Activated CD4-positive, CD25-positive, alpha-beta regulatory T cell treated with anti-CD3 and anti-CD28 coated beads, Interleukin-2, amount 50 U/mL, for 16 hours (primary cell): ENCODE measurements at places on chromosomes 6 and 20.

DNA sequence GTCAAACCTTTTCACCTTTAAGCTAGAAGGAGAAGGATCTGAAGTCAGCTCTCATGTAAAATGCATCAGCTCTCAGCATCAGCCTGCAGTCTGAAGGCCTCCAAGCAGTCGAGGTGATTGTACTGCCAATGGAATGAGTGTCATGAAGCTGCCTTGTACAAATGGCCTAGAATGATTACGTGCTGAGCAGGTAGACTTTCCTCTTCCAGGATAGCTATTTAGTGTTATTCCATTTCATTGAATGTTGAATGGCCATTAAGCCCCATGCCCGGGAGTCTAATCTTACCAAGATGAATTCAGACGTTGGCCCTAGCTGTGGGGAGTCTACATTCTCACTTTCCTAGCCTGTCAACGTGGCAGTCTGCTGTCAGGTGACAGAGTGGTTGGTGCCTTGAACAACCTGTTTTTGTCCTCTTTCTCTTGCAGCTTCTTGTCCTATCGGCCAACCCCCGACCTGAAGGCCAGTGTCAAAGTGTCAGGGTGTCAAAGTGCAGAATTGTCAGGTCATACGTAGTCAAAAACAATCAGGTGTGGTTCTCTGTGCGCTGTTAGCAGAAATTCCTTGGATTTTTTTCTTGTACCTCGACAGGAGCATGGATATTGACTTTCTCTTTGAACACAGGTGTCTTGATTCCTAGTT lies 95.2 kb upstream of the TIAM2 start:
- no peak for DNase-seq

DNA sequence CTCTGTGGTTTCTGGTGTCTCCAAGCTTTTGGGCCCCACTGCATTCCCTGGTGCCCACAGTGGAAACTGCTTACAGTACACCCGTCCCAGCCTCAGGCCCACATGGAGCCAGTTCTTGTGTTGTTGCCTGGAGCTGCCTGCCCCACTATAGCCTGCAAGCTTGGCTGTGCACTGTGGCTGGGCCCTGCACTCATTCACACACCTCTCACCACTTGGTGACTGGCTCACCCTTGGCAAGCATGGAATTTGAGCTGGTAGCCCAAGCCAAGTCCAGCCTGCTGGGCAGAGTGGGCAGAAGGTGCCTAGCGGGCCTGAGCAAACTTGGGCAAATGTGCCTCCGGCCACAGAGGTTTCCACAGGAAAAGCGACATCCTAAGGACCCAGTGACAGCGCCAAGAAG lies 472.3 kb downstream of the MMUT start:
- DNase-seq: no peak

DNA sequence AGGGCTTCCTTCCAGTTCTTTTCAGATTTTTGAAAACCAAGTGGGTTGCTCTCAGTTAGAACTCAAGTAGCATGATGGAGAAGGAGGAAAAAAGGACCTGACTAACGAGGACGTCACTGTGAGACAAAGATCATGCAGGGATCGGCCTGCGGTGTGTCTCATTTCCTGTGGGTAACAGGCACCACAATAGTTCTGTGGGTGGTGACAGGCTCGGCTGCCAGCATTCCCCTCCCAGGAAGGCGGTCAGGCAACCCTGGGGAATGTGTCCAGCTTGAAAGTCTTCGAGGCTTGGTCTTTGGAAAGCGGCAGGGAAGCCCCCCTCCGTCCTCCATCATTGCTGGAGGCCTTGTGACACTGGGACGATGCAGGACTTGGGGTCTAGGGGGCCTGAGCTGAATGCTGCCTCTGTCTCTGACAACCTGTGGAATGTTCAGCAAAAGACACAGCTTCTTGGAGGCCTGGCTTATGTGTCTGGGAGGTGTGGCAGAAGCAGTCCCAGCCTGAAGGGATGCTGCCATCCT lies 121.0 kb downstream of the BCAS1 start:
- peak; percentile 44 for DNase-seq

- DNase-seq: no peak
These were observed 81.9 kb upstream of the CEP162 start for GRCh38 chr6:84309336-84309735.

- DNase-seq: no peak
These were observed 72.6 kb downstream of the SHPRH start for GRCh38 chr6:145891565-145891964.

DNA sequence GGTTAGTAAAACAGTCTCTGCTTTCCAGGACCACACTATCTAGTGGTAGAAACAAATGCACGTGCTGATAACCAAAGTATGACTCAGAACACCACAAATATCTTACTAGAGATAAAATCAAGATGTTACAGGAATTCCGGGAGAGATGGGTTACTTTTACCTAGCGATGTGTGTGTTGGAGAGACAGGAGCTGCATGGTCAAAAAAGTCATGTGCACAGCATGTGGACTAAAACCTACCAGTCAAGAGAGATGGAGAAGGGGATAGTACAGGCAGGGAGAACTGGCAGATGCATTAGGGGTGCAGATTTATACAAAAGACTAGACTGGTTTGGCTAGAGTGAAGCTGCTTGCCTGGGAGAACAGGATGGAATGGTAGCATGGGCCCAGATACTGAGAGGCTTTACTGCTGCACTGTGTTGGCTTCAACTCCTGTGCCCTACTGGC lies 75.3 kb upstream of the MRAP2 start:
- DNase-seq: no peak

DNA sequence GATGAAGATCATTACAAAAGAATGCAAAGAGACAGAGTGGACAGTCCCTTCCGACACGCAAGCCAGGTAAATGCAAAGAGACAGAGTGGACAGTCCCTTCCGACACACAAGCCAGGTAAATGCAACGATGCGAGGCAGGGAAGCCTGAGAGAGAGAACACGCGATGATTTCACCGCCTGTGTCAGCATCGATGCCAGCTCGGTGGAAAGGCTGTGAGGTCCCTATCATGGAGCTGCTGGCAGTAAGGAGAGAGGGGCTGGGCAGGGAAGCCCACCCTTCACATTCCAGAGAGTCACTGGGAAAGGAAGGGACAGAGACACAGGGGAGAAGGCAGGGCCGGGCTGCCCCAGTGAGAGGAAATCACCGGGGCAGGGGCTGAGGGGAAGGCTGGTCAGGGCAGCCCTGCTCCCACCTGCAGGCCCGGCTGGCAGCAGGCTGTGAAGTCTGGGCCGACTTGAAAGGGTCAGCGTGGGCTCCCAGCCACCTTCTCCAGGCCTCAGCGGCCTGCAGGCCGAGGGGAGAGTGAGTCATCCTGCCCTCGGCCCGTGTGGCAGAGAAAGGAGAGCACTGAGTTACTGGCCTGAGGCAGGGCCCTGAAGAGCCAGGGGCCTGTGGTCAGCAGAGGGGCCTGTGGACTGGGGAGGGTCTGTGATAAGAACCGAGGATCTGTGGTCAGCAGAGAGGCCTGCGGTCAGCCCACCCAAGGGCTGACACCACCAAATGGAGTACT lies 80.4 kb downstream of the DACT2 start:
- DNase-seq: no peak

DNA sequence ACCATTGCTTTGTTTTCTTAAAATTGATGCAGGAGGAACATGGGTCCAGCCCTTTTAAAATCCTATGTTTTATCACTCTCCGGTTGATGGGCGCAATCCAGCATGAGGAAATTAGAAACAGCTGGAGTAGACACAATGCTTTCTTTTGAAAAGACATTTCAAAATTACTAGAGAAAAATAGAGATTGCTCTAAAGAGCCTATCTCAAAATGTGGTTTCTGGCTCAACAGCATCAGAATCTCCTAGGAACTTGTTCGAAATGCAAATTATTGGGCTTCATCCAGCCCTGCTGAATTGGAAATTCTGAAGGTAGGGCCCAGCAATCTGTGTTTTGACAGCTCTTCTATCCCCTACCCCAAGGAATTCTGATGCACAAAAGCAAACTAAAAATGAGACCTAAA lies 190.8 kb upstream of the BMP2 start:
- DNase-seq: no peak

DNA sequence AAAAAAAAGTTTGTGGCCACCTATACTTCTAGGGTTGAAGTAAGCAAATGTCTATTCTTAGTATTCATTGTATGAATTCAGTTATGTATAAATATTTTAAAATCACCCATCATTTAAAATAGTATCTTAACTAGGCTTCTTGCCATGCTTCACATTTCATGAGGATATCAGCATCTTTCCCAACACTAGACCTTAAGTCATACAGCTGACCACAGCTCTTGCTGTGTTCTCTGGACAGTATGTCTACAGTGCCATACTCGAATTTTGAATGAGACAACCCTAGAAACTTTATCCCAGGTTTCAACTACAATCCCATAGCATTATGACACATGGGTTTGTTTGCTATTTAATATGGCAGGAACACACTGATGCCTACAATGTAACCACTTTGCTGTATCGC lies 5.2 kb downstream of the TXNDC5 start:
- no peak for DNase-seq

DNA sequence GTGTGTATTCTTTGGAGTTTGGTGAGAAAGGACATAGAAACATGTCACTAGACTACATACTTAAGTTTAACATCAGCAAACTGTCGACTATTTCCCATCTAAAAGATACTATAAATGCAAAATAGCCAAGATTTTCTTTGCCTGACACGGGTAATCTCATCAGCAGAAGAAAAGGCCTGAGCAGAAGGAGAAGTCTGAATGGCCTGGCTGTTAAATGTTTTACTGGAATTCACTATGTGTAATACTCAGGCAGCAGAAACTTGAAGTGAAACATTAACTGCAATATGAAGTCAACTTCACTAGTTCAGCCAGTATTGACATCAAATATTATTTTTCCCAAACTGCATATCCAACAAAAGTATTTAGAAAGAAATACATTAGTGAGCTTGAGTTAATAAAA lies 6.4 kb upstream of the DSE start:
- DNase-seq: no peak

DNA sequence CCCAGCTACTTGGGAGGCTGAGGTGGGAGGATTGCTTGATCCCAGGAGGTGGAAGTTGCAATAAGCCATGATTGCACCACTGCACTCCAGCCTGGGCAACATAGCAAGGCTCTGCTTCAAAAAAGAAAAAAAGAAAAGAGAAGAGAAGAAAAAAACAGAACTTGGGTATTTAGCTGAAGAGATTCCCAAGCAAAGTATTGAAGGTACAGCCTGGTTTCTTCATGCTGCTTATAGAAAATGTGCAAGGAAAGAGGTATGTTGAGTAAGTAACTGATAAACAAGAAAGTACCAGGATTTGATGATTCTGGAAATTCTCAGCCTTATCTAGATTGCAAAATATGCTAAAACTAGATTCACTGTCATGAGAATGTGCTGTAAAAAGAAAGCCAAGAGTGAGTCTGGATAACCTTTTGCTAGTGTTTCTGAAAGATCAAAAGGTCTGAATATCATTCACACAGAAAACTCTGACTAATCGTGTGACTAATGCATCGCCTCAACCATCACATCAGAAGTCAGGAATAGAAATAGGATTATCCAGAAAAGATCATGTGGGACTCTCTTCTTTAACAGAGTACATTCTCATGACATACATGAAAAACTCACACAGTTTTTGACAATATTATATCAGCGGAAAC lies 32.4 kb upstream of the NOP56 start:
- no peak for DNase-seq

DNA sequence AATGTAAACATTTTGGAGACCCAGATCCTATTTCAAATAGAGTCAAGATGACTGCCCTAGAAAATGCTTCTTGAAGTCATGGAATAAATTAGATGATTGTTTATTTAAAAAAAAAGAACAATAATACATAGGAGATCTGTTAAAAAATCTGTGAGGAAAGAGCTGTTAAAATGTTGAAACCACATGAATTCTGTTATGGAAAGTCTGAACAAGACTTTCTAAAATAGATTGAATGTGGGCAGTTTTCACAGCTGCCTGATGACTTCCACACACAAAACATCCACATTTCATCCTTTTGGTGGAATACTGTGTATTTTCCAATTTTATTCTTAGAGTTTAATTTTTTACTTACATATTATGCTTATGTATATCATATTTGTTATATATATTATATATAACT lies 186.1 kb downstream of the LAMA2 start:
- DNase-seq: no peak

GRCh38 chr6:14818422-14818884 lies 427.4 kb upstream of the JARID2 start:
- no peak for DNase-seq

GRCh38 chr6:113329942-113330635 lies 527.1 kb upstream of the MARCKS start:
- no peak for DNase-seq

DNA sequence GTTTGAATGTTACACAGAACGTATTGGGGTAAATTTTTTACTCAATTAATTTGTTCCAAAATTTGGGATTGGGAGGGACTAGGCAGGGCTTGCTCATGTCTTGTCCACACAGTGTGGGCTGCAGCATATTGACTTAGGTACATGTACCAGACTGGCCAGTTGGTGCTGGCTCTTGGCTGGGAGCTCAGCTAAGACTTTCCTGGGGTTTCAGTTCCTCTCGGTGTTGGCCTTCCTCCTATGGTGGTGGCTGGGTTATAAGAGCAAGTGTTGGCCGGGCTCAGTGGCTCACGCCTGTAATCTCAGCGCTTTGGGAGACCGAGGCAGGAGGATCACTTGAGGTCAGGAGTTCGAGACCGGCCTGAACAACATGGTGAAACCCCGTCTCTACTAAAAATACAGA lies 4.9 kb downstream of the CENPQ start:
- no peak for DNase-seq

DNA sequence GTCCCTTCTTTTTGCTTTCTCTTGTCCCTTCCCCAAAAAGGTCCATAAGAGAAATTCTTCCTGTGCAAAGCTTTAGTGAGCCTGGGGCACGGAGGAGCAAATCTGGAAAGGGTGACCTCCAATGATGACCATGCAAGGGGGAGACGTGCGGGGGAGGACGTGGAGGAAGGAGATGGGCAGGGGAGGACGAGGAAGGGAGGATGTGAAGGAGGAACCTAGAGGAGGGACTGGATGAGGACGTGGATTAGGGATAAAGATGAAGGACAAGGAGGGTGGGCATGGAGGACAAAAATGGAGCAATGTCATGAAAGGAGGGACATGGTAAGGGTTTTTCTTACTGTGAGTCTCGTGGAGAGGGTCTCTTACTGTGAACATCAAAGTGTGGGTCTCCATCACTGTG lies 139.5 kb downstream of the ERMARD start:
- no peak for DNase-seq

GRCh38 chr20:18647777-18648176 lies 59.9 kb downstream of the DTD1 start:
- DNase-seq: no peak

GRCh38 chr6:131954775-131955107 lies 3.6 kb upstream of the CCN2 start:
- no peak for DNase-seq

- DNase-seq: no peak
These were observed 481.1 kb upstream of the MAN1A1 start for GRCh38 chr6:119830494-119831295.

- DNase-seq: no peak
These were observed 859.7 kb downstream of the EPHA7 start for GRCh38 chr6:92559611-92560010.

- DNase-seq: no peak
These were observed 7.9 kb downstream of the AGPAT4 start for GRCh38 chr6:161265975-161266374.
